ENCODE measurements at places on chromosomes 1 and 21. TPM values are rescaled to one million over a fixed set of nuclear protein-coding genes. Genes with fewer than 3 reads are reported as not detected.

TMEM82 gene
- total RNA-seq: not detected

FCRL1 gene
- not detected for total RNA-seq

PADI2 gene
- not detected for total RNA-seq

RHD gene
- total RNA-seq: not detected

ZSCAN20 gene
- total RNA-seq: 8.7 TPM

TMEM81 gene
- 1.8 TPM for total RNA-seq

ZSWIM5 gene
- total RNA-seq: 0.77 TPM

RXRG gene
- under 0.01 TPM for total RNA-seq

C1orf87 gene
- under 0.01 TPM for total RNA-seq

CRNN gene
- total RNA-seq: not detected

DNA sequence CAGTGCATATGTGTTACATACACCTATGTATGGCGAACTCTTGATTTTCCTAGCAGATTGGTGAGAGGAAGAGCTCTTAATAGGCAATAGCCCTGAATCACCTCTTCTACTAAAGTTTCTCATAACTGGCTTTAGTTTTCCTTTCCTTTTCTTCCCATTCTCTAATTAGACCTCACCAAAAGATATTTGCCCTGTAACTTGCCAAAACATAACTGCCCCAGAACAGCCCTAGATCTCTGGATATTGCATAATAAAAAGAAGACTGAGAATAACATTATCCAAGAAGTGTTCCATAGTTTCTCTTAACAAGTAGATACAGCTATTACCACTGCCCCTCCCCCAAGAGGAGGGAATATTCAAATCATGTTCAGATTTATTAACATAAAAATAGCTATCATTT is 16.3 kb downstream of the SGIP1 start:
- peaks cover 9% of the 10 kb centered on the region for H3K4me1 ChIP-seq
- no peaks in the 10 kb centered on the region for H3K36me3 ChIP-seq
- no peaks in the 10 kb centered on the region for H3K27me3 ChIP-seq
- no peak overlapping the region for H3K27ac ChIP-seq
- H3K4me3 ChIP-seq: no peak overlapping the region

DNA sequence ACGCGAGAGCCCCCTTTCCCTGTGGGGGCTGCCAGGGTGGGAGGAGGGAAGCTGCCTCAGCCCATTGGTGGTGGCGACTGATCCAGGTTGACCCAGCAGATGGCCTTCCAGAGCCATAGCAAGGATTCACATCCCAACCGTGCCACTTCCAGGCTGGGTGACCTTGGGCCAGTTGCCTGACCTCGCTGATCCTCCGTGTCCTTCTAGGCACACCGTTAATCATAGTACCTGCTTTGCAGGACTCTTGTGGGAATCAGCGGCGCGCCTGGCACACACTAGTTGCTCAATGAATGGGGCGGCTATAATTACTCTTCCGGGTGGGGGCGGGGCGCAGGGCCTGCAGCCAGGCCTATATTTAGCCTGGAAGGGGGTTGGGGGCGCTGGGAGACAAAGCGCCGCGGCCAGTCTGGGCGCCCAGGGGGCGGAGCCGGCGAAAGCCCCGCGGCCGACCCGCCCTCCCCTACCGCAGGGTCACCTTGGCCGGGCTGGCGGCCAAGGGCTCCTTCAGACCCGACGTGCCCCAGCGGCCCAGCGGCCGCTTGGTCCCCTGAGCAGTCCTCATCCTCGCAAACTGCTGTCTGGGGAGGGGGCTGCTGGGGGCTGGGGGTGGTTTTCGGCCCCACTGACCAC is 5.1 kb downstream of the HSPB7 start:
- peaks cover 5% of the 10 kb centered on the region for H3K4me1 ChIP-seq
- peak; percentile 75 for DNase-seq
- H3K4me3 ChIP-seq: peak overlapping the region; percentile 21
- H3K36me3 ChIP-seq: no peaks in the 10 kb centered on the region
- H3K27me3 ChIP-seq: no peaks in the 10 kb centered on the region
- peak overlapping the region; percentile 46 for H3K27ac ChIP-seq

DNA sequence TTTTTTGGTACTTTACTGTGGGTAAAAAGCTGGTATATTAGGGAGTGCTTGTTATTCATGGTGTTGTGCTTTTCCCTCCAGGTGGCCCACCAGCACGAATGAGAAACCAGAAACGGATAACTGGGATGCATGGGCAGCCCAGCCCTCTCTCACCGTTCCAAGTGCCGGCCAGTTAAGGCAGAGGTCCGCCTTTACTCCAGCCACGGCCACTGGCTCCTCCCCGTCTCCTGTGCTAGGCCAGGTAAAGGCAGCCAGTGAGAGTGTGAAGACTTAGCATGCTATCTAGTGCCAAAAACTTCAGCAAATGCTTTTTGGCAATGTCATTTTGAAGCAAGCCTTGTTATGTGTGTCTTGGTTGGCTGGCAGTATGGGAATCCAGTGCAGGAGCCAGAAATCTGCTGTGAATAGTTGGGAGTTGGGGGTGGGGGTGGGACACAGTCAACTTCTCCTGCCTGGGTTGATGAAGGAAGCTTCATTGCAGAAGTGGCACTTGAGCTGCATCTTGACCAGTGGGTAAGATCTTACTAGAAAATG is 101.7 kb downstream of the ATP5PO start:
- DNase-seq: no peak
- H3K4me3 ChIP-seq: no peak overlapping the region
- peaks cover 12% of the 10 kb centered on the region for H3K36me3 ChIP-seq
- no peak overlapping the region for H3K27ac ChIP-seq
- no peaks in the 10 kb centered on the region for H3K4me1 ChIP-seq

DNA sequence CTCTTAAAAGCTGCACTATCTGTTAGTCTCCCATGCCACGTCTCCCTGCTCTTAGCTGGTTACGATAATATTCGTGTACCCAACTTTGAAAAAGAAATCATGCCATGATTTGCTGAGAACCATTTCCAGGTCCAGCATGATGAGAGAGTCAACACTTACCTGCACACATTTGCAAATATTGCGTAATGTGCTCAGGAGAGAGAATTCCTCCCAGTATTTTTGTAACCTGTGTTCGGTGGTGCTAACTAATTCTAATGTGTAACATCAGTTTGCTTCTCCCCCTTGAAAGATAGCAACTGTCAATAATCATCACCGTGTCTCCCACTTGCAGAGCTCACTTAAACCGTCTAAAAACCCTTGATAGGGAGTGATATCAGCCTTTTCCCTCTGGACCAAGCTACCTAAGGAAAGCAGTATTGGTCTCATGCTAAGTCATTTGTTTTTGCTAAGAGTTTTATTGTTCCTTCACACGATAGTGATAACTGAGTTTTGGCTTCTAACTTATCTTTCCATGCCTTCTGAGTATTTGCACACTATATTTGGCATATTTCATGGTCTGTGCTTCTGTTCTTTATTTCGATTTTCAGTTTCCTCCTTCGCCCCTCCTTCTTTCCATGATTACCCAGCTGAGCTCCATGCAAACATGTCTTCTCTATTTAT is 61.1 kb upstream of the IRF2BP2 start:
- no peaks in the 10 kb centered on the region for H3K27me3 ChIP-seq
- no peak overlapping the region for H3K27ac ChIP-seq
- H3K4me1 ChIP-seq: no peaks in the 10 kb centered on the region
- DNase-seq: no peak
- H3K4me3 ChIP-seq: no peak overlapping the region
- no peaks in the 10 kb centered on the region for H3K36me3 ChIP-seq

DNA sequence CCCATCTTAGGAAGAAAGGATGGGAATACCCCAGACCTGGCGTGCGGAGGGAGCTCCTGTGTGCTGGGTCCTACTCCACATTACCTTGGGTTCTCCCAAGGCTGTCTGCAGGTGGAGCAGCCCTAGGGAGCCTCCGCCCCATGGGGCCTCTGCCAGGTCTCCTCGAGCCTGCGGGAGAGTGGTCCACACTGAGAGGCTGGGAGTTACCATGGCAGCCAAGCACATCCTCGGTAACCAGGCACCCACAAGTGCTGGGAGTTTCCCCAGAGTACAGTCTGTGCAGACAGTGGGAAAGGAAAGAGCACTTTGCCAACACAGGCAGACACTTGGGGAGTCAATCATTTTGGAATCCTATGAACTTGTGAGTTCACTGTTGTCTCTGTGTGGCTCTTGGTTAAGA is 249.4 kb downstream of the DYRK1A start:
- H3K27ac ChIP-seq: no peak overlapping the region
- no peaks in the 10 kb centered on the region for H3K4me1 ChIP-seq
- no peaks in the 10 kb centered on the region for H3K36me3 ChIP-seq
- H3K27me3 ChIP-seq: no peaks in the 10 kb centered on the region

DNA sequence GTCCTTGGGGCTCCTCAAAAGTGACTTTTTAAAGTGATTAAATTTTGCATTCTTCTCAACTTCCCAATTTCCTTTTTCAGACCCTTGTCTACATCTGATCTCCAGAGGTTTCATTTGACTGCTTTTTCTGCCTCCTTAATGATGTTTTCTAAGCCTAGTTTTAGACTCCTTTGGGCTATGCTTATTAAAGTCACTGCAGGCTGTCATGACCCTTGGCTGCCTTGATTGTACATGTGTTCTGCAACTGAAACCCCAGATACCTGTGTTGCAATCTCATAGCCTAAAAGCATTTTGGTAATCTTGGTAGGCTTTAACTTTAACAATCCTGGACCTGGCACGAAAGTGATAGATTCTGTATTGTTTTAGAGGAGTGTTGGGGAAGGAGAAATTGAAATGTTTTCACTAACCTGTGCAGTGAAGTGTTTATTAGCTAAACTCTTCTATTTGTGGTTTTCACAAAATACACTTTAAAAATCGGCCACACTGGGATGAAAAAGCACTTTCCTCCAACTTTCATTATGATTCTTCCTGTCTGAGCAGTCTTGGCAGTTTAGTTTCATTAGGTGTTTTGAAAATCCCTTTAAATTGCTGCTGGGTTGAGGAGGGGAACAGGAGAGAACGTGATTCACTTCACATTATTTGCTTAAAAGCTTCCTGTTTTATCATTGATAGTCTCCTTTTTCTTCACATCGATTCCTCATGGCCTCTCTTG is 4.9 kb downstream of the MACO1 start:
- no peak overlapping the region for H3K27ac ChIP-seq
- no peak overlapping the region for H3K4me3 ChIP-seq
- no peak for DNase-seq
- no peaks in the 10 kb centered on the region for H3K36me3 ChIP-seq
- H3K4me1 ChIP-seq: peaks cover 4% of the 10 kb centered on the region

DNA sequence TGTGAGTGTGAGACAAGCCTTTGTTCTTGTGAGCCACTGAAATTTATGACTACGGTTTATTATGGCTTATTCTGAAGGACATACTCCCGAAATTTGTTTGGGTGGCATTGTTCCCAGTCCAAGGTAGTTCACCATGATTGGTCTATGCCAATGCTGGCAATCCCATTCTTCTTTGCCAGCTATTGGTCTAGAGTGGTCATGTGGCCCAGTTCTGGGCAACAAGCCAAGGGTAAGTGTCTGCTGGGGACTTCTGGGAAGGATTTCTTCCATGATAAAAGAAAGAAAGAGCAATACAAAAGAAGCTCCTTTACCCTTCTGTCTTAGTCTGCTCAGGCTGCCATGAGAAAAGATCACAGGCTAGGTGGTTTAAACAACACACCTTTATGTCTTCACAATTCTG is 201.6 kb downstream of the SLC35F3 start:
- H3K36me3 ChIP-seq: no peaks in the 10 kb centered on the region
- no peaks in the 10 kb centered on the region for H3K27me3 ChIP-seq
- no peaks in the 10 kb centered on the region for H3K4me1 ChIP-seq

DNA sequence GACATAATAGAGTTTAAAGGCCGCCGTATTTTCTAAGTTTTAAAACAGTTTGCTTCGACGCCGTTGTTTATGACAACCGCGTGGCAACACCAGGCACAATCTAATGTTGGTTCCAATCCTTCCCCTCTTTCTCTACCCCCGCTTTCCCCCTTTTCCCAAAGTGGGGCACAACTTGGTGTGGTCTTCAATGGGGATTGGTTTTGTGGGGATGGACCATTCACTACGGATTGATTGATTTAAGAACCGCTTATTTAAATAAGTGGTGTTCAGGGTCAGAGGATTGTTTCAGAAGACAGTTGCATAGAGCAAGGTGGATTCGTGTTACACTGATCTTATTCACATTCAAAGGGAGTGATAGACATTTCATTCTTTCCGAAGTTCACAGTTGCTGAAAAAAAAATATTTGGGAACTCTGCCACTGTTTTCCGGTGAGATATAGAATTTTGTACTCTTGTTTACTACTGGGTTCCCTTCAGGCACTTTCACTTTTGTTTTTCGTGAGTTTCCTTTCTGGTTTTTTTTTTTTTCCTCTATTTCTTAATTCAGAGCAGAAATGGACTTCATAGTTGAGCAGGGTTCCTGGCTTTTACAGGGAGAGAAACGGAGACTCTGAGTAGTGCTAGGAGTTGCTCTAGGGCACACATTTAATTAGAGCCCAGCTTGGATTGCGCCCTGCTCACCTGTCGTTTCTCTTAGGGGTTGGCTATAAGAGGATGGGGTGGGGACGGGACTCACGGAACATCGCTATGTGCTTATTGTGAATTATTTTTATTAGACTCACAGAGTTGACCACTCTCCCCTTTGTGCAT is 79.6 kb upstream of the AK4 start:
- peaks cover 6% of the 10 kb centered on the region for H3K4me1 ChIP-seq
- DNase-seq: no peak
- H3K4me3 ChIP-seq: peak overlapping the region; percentile 86

DNA sequence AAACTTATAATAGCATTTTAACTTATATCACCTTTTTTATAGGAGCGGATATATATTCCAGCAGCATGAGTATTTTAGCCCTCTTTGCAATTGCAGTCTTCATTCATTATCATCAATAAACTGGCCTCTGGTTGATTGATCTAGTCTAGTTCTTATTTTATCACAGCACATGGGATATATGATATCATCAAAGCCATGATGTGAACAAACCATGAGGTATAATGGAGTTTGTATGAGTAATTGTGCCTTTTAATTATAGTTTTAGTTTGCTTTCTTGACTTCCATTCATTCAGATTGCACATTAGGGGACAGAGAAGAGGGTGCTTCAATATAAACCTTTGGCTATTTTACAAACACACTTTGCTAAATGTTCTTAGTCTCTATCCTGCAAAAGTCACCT is 3.5 kb upstream of the UBR4 start:
- H3K4me3 ChIP-seq: no peak overlapping the region
- no peaks in the 10 kb centered on the region for H3K27me3 ChIP-seq
- no peak for DNase-seq
- peaks cover 3% of the 10 kb centered on the region for H3K4me1 ChIP-seq
- no peak overlapping the region for H3K27ac ChIP-seq

GRCh38 chr1:84603941-84604830 is 29.9 kb upstream of the CTBS start:
- peaks cover 9% of the 10 kb centered on the region for H3K4me1 ChIP-seq
- peak; percentile 60 for DNase-seq
- H3K27me3 ChIP-seq: no peaks in the 10 kb centered on the region

Data from fibroblast of lung (primary cell).